ENCODE measurements at places on chromosomes 6 and 20.

GRCh38 chr20:22833851-22834250, 201.3 kb upstream of the SSTR4 start:
- no peak for DNase-seq

GRCh38 chr20:50009521-50010454, 27.0 kb downstream of the SNAI1 start:
- DNase-seq: no peak

DNA sequence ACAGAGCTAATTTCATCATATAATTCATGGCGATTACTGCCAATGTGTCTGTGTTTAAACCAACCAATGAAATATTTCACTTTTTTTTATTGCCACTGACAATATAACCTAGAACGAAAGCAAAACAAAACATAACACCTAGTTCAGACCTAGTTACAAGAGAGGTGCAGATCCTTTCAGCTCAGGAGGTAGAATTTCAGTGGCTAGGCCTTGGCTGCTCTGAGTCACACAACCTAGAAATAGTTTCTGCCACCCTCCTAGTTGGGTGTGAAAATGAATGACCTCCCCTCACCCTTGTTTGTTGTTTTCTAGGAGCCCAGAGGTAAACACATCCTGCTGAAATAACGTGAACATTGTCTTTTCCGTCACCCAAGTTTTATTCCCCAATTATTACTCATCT, 356.3 kb downstream of the HTR1B start:
- no peak for DNase-seq

GRCh38 chr20:53974785-53975555, 95.4 kb downstream of the BCAS1 start:
- DNase-seq: no peak

- DNase-seq: peak; percentile 19
These were observed 117.0 kb upstream of the PRL start for GRCh38 chr6:22413681-22414311.
